ENCODE measurements at places on chromosomes 3 and 15. TPM values are rescaled to one million over a fixed set of nuclear protein-coding genes. Genes with fewer than 3 reads are reported as not detected.

- DNase-seq, result peak; percentile 75
Measured at GRCh38 chr3:48344867-48345507, 11.5 kb upstream of the SPINK8 start.

DNA sequence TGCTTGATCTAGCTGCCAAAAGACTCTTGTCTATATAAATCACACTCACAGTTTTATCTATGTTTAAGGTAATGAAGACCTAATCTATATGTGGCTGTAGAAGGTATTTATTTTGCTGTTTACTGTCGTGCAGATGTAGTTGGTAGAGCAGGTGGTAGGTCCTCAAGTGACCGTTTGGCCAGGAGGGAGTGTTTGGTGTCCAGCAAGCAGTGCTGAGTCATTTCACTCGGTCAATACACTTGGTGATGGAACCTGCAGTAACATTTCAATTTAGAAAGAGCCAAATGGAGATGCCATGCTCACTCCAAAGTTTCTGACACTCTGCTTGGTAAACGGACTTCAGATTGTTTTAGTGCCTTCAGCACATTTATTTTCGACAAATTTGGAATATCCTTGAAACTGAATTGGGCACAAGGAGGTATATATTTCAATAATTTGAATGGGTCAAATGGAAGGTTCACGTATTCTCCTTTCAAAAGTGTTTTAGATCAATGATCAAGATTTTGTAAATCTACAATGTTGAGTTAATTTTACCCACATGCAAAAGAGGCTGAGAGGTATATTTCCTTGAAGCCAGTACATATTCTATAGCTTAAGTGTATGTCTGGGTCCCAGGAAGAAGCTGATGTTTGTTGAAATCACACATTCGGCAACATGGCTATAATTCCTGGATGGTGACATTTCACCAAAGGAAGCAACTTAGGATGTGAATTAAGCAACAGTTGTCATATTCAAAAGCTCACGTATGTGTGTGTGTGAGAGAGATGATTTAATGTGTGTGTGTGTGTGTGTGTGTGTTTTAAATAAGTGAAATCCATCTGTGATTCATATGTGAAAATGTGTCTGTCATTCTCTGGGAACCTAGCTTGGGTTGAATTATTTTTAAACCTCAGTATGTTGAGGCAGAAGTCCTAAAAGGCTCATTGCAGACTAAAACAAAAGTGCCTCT, 7.7 kb upstream of the CX3CR1 start:
- peak; percentile 50 for DNase-seq

GRCh38 chr3:153221748-153222162, 59.7 kb downstream of the RAP2B start:
- peak; percentile 95 for DNase-seq

DNA sequence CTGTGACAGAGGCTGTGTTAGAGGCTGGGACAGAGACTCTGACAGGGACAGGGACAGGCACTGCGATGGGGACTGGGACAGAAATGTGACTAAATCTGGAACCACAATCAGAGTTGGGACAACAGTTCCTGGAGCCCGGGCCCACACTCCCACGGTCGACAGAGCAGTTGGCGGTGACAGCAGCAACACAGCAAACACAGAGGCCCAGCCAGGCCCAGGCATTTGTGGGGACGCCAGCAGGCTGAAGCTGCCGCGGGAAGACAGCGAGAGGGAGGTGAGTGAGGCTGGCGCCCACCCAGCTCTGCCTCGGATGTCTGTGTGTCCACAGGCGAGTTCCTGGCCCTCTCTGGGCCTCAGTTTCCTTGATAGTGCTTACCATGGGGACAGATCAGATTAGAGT, 9.3 kb upstream of the HCN4 start:
- DNase-seq, result no peak

- no peak for DNase-seq
Measured at GRCh38 chr3:63726656-63727055, 74.2 kb downstream of the SNTN start.

GRCh38 chr15:99982662-99983061, 249.4 kb upstream of the LYSMD4 start:
- DNase-seq, result no peak

GRCh38 chr3:9247361-9247940, 2.0 kb downstream of the SRGAP3 start:
- DNase-seq, result peak; percentile 13

- peak; percentile 83 for DNase-seq
Measured at GRCh38 chr3:33001889-33002288, 50.4 kb downstream of the CCR4 start.

DNA sequence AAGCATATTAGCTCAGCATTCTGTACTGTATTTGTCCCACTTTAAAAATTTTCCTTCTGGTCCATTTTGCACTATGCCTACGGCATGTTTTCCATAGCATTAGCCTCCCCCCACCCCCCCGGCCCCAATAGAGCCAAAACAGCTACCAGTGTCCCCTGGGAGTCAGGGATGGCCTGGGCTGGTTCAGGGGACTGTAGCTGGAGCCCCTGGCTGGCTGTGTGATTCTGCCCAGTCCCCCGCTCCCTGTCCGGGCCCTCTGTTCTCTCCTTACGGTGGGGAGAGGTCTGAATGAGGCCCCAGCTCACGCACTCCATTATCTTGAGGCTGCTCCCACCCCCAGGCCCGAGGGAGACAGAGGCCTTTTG, 70.1 kb downstream of the KLF15 start:
- DNase-seq, result no peak

GRCh38 chr3:122635789-122636188, 44.9 kb upstream of the PARP14 start:
- no peak for DNase-seq

- peak; percentile 37 for DNase-seq
Measured at GRCh38 chr3:184354121-184354728, 7.2 kb downstream of the CLCN2 start.

GRCh38 chr3:11661052-11661656, 17.4 kb upstream of the VGLL4 start:
- DNase-seq, result no peak

- peak; percentile 76 for DNase-seq
Measured at GRCh38 chr3:138197058-138197457, 10.0 kb downstream of the ARMC8 start.

DNA sequence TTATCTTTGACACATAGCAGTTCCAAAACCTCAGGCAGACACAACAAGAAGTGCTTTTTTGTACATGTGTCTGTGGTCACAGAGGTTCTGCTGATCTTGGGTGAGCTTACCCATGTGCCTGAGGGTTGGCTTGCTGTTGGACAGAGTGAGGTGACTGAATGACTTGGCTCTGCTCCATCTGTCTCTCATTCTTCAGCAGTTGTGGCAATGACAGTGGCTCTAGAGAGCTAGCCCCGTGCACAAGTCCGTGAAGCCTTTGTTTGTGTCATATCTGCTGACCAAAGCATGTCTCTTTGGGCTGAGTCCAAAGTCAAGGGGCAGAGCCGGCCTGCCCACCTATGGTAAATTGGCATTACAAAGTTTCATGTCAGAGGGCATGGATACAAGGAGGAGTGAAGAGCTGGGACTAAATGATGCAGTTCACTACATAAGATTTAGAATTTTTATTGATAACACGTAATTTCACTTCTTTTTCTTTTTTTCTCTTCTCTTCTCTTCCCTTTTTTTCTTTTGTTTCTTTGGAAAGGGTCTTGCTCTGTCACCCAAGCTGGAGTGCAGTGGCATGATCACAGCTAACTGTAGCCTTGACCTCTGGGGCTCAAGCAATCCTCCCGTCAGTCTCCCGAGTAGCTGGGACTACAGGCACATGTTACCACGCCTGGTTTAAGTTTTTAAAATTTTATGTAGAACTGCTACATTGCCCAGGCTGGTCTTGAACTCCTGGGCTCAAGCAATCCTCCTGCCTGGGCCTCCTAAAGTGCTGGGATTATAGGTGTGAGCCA, 77.9 kb downstream of the ITPR1 start:
- peak; percentile 57 for DNase-seq

DNA sequence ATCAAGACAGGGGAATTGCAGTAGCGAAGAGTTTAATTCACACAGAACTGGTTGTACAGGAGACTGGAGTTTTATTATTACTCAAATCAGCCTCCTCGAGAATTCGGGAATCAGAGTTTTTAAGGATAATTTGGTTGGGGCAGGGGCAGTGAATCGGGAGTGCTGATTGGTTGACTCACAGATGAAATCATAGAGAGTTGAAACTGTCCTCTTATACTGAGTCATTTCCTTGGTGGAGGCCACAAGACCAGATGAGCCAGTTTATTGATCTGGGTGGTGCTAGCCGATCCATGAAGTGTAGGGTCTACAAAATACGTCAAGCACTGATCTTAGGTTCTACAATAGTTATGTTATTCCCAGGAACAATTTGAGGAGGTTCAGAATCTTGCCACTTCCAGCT, 5.3 kb upstream of the ZNF770 start:
- DNase-seq, result no peak

Gene GPR62
- not detected for total RNA-seq

Gene PPP2R3A
- 21.6 TPM for total RNA-seq

Gene SLC12A8
- total RNA-seq, result 12.2 TPM

Gene CHST14
- total RNA-seq, result 15.6 TPM

Gene TPRG1
- total RNA-seq, result 1.4 TPM

Gene FRMD5
- total RNA-seq, result 2.2 TPM

Gene POPDC2
- 3.5 TPM for total RNA-seq
